ENCODE measurements at places on chromosomes 7 and 10.

- no peak for DNase-seq
Measured at GRCh38 chr7:54252256-54253035, 289.7 kb upstream of the VSTM2A start.

DNA sequence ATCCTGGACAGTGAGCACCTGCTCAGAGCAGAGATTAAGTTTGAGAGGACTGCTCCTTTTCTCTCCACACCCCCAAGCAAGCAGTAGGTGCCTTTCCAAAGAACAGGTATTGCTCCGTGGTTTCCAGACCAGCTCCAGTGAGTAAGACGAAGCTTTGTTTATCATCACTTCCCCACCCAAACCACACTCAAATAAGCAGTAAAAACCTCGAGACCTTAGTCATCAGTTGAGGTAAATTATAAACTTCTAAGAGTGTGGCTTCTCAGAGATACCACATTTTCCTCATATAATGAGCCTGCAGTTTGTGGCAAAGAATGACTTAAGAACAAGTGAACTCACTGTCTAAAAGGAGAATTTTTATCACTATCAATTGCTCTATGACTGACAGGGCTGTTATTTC, 50.0 kb upstream of the GRB10 start:
- no peak for DNase-seq

- DNase-seq = no peak
Measured at GRCh38 chr7:5334671-5335070, 51.9 kb downstream of the SLC29A4 start.

- DNase-seq = peak; percentile 8
Measured at GRCh38 chr7:123974326-123974908, 49.4 kb downstream of the SPAM1 start.

GRCh38 chr7:2032876-2033407, 199.8 kb downstream of the MAD1L1 start:
- DNase-seq = no peak

All from GM06990 (cell line).